ENCODE measurements at places on chromosomes 3 and 15.

DNA sequence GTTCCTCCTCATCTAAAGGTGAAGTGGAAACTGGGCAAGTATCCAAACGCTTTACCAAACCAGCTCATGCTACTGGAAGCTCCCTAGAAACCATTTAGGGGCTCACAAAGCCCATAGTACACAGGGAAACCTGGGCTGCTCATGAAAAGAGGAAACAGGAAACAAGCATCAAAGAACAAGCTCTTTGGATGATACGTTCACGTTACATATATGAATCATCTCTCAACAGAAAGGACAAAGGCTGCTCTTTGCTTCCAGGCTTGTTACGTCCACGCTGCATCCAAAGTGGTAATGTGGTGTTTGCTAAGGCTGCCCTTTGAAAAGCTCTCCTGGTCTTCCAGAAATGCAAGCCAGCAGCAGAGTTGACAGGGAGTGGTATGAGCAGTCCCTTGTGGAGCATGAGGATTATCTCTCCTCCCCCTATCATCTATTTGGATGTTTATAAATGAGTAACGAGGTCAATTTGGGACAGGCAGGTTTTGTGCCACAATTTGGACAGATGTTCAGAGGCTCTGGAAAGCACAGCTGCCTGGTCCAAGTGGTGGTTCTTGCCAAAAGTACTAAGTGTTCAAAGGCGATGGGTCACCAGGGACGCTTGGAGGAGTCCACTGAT lies 98.0 kb upstream of the RORA start:
- no peak for DNase-seq

GRCh38 chr15:65101411-65101890 lies 13.5 kb downstream of the UBAP1L start:
- no peak for DNase-seq

GRCh38 chr3:134807189-134807588 lies 12.1 kb downstream of the EPHB1 start:
- DNase-seq: no peak

GRCh38 chr3:23874359-23875112 lies 42.3 kb downstream of the NKIRAS1 start:
- DNase-seq: no peak

DNA sequence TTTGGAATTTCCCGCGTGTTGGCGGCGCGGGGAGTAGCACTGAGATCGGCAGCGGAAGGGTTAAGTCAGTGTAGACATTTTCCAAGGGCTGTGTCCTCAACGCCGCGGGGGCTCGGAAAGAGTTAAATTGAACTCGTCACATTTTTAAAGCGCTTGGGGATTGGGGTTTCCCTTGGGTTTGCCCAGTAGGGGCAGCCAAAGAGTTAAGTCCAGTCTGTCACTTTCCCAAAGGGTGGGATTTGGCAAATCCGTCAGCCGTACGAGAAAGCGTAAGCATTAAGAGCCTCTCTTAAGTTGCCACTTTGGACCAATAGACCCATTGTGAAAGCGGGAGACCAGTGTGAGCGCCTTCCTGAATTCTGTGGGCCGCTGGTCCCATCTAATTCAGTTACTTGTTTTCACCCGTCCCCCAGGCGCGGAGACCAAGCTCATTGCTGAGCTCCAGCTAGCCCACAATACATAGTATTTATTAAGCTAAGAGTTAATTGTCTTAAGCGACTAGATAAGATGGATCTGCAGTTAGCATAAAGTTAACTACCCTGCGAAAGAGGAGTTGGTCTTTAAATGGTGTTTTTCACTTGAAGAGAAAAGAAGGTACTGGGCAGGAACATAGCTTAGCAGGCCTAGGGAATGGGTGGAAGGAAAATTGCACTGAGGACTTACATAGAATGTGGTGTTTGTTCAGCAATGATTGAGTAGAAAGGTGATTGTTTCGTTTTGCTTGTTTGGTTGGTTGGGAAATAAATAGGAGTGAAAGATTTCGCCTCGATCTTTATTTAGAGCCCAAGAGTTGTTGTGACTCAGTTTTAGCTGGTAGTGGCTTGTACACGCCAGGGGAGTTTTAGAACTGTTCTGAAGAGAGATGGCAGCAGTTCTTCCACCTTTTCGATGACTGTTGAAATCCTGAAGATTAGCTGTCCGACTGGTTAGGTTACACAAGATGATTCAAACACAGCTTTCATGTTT lies 932 bp downstream of the ARL8B start:
- peak; percentile 13 for DNase-seq

- DNase-seq: no peak
Measured at GRCh38 chr3:179801856-179802255, 149.0 kb downstream of the USP13 start.

DNA sequence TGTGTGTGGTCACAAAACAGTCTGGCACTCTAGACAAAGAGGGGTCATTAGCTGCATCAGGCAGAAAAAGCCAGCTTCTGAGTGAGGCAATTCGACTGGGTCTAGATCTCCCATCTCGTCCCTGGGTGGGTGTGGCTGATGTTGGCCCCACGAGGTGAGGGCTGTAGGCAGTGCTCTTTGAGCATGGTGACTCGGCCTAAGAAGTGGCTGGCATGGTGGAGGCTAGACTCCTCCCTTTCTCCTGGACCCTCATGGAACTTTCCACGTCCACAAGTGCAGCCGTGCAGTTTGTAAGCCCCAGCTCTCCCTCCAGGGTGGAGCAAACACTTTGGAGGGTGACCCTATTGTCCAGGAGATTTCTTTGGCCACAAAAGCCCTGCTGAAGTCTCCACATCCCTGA lies 134.1 kb downstream of the OPA1 start:
- no peak for DNase-seq

- no peak for DNase-seq
Measured at GRCh38 chr15:92001307-92001706, 147.8 kb downstream of the SLCO3A1 start.

GRCh38 chr3:152198665-152199064 lies 70.1 kb upstream of the MBNL1 start:
- DNase-seq: no peak

DNA sequence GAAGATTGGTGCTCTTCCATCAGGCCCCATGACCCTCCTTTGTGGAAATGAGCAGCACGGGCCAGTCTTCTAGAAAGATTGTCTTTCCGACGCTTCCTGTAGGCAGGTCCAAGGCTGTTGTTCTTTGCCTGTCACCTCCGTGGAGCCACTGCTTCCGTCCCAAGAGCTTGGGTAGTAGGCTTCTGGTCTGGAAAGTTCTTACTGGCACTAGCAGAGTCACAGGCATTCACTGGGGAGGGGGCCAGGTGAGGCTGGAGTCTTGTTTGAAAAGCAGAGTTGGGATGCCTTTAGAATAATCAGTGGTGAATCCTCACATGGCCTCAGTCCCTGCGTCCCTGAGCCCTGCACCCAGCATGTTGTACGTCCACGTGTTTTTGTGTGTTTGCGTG lies 76.2 kb upstream of the ADPGK start:
- no peak for DNase-seq

DNA sequence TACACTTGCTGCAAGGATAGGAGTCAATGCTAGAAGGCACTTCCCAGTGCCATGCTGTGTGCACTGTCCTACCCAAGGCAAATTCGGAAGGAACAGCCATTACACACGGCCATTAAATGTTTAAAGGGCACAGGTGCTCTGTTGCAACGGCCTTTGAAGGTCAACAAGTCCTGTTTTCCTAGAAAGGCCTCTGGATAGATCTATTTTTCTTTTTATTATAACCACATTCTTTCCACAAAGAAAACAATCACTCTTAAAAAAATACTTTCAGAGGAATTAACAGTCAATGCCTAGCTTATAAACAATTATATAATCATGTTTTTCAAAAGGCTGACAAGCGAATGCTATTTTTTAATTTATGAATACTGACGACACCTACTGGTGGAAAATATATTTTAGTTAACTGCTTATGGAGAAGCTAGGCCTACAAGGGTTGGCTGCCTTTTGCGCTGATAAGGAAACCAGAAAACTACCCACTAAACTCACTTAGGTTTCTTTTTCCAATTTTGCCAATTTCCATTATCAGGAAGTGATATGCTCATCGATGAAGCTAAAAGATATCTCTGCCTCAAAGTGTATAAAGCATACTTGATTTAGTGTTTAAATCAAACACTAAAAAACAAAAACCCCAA lies 2.4 kb downstream of the ARHGEF3 start:
- no peak for DNase-seq

DNA sequence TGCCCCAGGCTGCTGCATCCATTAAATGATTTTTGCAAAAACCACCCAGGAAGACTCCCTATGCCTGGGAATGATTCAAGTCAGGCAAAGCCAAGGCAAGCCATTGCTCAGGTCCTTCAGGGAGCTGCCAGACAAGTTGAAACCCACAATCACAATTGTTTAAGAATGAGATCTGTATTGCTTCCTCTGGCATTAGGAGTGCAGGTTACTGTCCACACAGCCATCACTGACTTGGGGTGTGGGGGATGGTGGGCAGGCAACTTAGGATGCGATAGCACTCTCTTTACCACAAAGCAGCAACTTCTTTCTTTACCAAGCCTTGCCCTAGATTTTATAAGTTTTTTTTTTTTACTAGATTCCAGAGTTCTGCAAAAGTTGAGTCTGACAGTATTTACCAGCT lies 15.0 kb upstream of the IL20RB start:
- DNase-seq: no peak

GRCh38 chr15:46231786-46232185 lies 597.0 kb downstream of the SQOR start:
- no peak for DNase-seq

GRCh38 chr3:115792206-115792955 lies 169.1 kb downstream of the GAP43 start:
- DNase-seq: no peak

DNA sequence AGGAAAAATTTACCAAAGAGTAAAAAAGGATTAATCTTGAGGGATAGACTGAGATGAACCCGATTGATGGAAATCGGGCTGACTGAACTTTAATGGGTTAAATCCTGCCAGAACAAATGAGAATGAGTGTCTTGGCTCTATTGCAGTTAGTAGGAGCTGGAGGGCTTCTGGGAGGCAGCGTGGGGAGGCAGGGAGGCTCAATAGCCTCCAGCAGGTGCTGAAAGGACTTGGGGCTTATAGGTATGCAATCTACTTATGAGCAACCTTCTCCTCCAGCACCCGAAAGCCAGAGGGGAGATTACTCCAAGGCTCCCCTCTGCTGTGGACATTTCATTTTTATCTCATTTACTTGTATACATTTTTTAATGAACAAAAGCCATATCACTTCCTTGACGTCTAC lies 1.0 kb upstream of the CRYBG3 start:
- no peak for DNase-seq

GRCh38 chr3:150107429-150108175 lies 136.9 kb upstream of the PFN2 start:
- DNase-seq: no peak

DNA sequence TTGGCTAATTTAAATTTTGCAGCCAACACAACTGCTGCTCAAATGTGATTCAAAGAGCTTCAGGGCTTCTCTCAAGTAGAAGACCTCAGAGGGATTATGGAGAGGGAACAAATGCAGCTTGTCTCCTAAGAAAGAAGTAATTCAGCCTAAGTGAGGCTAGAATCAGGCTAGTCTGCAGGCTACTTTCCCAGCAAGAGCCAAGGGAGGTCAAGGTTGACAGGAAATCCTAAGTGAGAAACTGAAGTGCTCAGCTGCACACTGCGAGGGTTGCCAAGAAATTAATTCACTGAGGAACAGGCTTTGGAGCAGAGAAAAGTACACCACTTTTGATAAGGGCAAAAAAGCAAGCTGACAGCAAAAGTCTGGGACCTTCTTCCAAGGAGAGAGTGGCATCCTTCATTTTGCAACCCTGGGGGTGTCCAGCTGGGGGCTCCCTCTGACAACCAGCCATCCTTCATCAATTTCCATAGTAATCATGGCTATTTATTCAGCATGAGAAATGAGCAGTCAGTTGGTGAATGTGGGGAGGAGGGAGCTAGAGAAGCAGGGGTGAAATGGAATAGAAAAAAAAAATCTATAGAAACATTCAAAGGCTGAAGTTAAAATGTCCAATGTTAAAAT lies 646.4 kb upstream of the ADAMTS9 start:
- no peak for DNase-seq

DNA sequence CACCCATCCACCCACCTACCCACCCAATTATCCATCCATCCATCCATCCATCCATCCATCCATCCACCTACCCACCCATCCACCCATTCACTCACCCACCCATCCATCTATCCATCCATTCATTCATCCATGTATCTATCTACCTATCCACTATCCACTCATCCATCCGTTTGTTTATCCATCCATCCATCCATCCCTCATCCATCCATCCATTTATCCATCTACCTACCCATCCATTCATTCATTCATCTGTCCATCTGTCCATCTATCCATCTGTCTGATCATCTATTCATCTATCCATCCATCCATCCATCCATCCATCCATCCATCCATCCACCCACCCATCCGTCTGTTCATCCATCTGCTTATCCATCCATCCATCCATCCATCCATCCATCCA lies 65.7 kb downstream of the FBLN2 start:
- DNase-seq: no peak

- DNase-seq: no peak
Measured at GRCh38 chr3:15206662-15207576, 873 bp downstream of the CAPN7 start.

- no peak for DNase-seq
Measured at GRCh38 chr3:179432021-179432420, 19.2 kb downstream of the GNB4 start.

- no peak for DNase-seq
Measured at GRCh38 chr15:84886211-84886983, 1.9 kb downstream of the SLC28A1 start.

DNA sequence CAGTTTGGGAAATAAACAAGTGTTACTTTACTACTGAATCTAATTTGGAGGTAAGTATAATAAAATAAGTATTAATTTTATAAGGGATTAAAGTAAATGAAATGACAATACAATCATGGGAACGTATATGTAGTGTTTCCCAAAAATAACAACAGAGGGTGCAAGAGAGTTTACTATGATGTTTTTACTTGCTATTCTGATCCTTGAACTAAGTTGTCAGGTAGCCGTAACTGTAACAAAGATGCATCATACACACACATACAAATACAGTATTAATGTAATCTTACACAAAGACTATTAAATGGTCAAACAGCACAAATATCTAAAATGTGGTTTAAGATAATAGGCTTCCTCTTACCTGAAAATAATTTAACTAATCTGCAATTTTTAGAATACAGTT lies 311.4 kb downstream of the TBC1D5 start:
- DNase-seq: no peak

DNA sequence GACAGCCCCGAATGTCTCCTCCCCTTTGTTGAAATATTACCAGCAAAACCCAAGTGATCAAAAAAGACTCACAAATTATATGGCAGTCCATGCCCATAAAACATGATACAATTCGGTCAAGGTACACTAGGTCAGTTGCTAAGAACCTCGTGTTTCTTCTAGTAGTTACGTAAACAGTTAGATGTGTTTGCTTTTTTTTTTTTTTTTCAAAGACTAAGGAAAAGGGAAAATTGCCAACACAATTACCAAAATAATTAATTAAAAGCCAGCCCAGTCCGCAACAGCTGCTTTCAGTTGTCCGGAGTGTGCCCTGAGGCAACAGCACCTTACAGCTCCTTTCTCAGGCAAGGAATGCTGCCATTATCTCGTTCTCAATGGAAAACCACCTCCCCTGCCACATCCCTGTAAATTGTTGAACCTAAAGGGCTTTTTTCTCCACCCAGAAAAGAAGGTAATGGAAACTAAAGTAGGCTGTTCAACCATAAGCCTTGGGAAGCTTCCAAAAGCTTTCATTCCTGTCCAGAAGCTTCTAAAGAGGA lies 129.2 kb upstream of the TSC22D2 start:
- DNase-seq: no peak

Data from effector memory CD4-positive, alpha-beta T cell (primary cell).